ENCODE measurements at places on chromosomes 1 and 21.
A peak's percentile ranks its signal among the peaks of the same experiment; 100 is the strongest.

- peak; percentile 50 for DNase-seq
Observed at GRCh38 chr1:3068564-3069431, at the start of gene PRDM16. Gene PRDM16, plus strand, starts transcription at chr1:3069203. Its CDS starts 57 bp downstream, at chr1:3069260.

DNA sequence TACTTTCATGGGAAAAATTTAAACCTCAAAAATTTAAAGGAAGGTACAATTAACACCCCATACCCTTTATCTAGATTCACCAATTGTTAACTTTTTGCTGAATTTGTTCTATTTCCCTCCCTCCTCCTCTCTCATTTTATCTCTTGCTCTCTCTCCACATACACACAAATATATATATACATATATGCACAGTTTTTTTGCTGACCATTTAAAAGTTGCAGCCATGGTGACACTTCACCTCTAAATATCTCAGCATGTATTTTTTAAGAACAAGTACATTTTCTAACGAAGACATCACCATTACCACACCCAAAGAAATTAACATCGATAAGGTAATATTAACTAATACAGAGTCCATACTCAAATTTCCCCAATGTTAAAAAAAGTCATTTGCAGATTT lies 33.9 kb downstream of the LRIG2 start:
- no peak for DNase-seq

GRCh38 chr21:41924368-41924754 lies 29.5 kb downstream of the C2CD2 start:
- DNase-seq: no peak

- DNase-seq: no peak
Observed at GRCh38 chr1:234659538-234659937, 49.6 kb upstream of the IRF2BP2 start.

- DNase-seq: no peak
Observed at GRCh38 chr1:211734359-211734758, 58.9 kb upstream of the NEK2 start.
